ENCODE measurements at places on chromosomes 13 and 19.

DNA sequence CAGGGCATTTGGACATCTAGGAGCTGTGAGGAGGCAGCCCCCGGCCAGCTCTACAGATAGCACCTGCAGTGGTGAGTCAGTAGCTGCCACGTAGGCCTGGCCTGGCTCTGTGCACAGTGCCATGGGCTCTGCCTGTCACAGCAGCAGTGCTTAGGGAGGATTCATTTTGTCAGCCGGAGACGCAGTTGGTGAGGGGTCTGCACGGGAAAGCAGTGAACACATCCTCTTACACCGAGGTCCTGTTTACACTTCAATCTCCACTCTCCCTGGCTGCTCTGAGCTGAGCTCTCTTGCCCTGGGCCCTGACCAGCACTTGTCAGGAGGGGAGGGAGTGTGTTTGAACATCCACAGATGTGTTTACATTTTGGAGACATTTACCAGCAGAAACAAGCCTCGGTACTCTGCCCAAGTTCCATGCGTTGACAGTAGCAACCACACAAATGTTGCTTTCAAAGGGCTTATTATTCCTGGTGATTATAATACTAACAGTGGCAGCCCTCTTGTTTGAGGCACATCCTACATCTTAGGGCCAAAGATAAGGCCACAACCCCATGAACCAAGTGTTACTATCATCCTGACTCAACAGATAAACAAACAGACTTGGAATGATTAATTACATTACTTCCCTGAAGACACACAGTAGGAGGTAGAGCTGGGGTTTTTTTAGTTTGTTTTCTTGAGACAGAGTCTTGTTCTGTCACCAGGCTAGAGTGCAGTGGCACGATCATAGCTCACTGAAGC, 148.9 kb downstream of the USP12 start:
- no peak for DNase-seq

- DNase-seq = no peak
Measured at GRCh38 chr13:73602295-73602694, 531.9 kb downstream of the KLF12 start.

DNA sequence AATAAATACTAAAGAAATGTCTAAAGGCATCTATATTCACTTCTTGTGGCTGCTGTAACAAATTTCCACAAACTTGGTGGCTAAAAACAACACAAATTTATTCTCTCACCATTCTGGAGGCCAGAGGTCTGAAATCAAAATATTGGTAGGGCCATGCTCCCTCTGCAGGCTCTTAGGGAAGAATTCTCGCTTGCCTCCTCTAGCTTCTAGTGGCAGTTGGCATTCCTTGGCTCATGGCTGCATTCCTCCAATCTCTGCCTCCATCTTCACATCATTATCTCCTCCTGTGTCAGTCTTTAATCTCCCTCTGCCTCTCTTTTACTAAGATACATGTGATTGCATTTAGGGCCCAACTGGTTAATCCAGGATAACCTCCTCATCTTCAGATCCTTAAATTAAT, 54.1 kb upstream of the RFXAP start:
- DNase-seq = no peak

DNA sequence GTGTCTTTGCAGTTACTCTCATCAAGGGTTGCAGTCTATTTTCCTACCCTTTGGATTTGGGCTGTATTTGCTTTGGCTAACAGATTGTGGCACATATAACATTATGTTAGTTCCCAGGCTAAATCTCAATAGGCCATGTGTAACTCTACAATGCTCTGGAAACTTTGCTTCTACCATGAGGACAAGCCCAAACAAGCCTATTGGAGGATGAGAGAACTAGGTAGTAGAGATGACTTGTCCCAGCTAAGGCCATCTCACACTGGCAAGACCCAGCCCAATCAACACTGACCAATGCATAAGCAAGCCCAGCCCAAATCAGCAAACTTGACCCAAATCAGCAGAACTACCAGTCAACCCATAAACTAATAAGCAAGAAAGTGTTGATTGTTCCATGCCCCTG, 311.8 kb downstream of the NDFIP2 start:
- no peak for DNase-seq

GRCh38 chr19:7980168-7980567, 25.3 kb downstream of the ELAVL1 start:
- DNase-seq = no peak

GRCh38 chr13:98416408-98416807, 160.5 kb downstream of the STK24 start:
- no peak for DNase-seq

GRCh38 chr13:51645154-51645650, 60.9 kb downstream of the WDFY2 start:
- no peak for DNase-seq

GRCh38 chr13:110540871-110541525, 20.5 kb downstream of the RAB20 start:
- DNase-seq = no peak

DNA sequence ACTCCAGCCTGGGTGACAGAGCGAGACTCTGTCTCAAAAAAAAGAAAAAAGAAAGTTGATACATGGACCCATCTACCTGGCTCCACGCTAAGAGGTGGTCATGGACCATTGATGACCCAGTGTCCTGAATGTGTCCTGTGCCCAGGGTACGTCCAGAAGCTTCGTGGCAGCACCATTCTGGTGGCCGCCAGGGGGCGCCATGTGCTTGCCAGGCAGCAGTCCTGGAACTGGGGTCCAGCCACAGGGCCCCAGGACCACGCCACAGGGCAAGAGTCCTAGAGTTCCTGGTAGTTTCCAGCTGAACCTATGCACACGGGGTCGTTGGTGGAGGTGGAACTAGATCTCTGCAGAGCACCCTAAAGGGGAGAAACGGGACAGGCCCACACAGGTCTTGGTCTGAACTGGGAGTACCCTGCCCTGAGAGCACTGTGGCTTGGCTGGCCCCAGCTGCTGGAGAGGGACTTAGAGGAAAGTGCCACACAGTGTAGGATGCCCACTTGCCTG, 19.9 kb upstream of the FBXO27 start:
- peak; percentile 61 for DNase-seq

- peak; percentile 68 for DNase-seq
Measured at GRCh38 chr19:38514812-38515633, 81.5 kb downstream of the RYR1 start.

DNA sequence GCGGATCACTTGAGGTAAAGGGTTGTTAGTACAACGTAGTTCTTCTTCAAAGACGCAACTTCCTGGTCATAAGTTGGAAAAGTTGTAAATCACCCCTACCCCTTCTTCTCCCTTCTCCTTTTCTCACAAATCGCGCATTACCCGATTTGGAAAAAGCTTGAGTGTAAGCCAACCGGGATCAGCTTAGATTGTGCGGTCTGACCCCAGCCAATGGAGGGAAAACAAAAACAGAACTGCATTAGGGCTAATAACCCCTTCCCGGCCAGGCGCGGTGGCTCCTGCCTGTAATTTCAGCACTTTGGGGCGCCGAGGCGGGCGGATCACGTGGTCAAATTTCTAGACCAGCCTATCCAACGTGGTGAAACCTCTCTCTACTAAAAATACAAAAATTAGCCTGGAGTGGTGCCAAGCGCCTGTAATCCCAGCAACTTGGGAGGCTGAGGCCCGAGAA, 806 bp downstream of the ZNF90 start:
- DNase-seq = no peak

GRCh38 chr19:4449022-4449638, 8.5 kb downstream of the UBXN6 start:
- no peak for DNase-seq

DNA sequence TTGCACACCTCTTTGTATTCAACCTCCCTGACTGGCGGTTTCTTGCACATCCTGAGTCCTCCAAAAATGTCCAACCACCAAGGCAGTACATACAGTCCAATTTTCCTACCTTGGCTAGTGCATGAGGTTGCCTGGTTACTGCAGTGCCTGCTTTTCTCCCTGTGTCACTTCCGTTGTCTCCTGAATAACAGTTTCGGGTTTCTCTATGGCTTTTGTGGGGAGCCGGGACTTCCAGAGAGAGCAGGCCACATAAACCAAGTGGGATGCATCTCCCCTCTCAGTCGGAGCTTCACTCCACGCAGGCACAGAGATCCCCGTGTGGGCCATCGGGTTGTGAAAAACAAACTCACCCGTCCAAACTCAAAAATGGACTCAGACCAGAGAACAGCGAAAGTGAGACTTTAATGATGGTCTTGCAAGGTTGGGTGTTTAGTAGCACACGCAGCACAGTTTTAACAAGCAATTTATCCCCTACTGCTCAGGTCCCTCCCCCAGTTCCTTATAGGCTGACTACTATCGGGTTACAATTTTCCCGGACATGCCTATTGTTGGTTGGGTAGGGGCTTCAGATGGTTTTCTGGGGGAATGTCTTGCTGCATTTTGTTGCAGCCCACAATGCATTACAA, 173.1 kb downstream of the POU4F1 start:
- DNase-seq = no peak

GRCh38 chr19:3774621-3775373, 2.8 kb upstream of the RAX2 start:
- DNase-seq = no peak

- DNase-seq = no peak
Measured at GRCh38 chr13:33367926-33368325, 82.4 kb upstream of the STARD13 start.

- no peak for DNase-seq
Measured at GRCh38 chr13:104650431-104650830, 1584.2 kb upstream of the SLC10A2 start.

DNA sequence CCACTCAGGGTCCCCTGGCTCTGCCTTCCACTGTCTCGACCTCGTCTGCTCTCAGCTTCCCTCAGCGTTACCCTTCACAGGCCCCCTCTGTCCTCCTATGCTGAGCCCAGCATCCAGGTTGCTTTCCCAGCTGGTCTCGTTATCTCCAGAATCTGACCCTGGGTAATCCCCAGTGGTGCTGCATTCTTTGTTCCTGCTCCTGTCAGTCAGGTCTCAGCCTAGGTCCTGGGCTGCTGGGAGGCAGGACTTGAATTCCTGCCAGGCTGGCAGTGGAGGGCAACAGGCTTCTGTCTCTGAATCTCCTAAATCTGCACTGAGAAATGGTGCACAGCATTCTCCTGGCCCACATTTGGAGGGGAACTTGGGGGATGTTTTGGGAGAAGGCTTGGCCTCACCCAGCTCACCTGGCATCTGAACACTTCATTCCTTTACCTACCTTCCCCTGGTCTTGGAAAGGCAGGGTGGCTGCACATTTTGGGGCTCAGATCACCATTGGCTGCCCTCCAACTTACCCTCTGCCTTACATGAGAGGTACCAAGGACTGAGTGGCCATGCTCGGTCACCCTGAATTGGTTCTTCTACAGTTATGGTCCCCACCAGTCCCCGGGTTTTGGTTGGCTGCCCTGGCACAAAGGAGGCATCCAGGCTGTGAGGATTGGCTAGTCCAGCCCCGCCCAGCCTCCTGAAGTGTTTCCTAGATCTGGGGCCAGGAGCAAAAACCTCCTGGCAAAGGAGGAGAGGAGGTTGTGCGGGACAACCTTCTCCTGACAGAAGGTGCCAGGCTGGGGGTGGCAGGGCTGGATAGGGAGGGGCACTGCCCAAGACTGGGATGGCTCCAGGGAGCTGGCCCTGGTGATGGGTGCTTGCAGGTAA, at the start of gene CYP4F8:
Gene CYP4F8 (plus strand): TSS at position 712 of the 873 bp plus-strand sequence. CDS start 399 bp downstream, outside the sequence.
- DNase-seq = no peak

DNA sequence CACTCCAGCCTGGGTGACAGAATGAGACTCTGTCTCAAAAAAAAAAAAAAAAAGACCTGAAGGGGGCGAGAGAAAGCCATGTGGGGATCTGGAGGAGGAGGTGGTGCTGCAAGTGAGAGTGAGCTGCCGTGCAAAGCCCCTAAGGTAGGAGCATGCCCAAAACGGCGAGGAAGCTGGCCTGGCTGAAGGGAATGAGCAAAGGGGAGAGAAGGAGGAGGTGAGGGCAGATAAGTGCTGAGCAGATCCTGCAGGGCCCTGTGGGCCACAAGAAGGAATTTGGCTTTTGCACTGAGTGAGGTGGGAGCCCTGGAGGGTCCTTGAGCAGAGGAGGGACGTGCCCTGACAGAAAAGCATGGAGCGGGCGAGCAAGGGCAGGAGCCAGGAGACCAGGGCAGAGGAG, 19.4 kb upstream of the ADGRE5 start:
- no peak for DNase-seq

DNA sequence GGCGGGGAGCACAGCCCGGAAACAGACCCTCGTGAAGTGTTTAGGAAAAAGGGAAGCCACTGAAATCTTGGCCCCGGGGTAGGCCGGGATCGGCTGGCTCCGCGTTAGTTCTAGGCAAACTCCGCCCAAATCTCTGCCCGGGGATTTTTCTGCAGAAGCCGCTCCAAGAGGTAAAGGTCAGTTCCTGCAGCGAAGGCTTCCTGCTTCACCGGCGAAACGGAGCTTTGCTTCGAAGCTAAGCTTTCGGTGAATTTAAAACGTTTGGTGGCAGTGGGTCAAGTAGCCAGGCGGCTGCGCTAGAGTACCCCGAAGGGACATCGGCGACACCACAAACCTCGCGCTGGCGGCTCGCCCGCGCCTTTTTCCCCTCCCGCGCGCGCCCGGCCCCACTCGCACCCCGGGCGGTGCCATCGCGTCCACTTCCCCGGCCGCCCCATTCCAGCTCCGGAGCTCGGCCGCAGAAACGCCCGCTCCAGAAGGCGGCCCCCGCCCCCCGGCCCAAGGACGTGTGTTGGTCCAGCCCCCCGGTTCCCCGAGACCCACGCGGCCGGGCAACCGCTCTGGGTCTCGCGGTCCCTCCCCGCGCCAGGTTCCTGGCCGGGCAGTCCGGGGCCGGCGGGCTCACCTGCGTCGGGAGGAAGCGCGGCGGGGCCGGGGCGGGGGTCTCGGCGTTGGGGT, 441 bp downstream of the GJB2 start:
- DNase-seq = no peak

DNA sequence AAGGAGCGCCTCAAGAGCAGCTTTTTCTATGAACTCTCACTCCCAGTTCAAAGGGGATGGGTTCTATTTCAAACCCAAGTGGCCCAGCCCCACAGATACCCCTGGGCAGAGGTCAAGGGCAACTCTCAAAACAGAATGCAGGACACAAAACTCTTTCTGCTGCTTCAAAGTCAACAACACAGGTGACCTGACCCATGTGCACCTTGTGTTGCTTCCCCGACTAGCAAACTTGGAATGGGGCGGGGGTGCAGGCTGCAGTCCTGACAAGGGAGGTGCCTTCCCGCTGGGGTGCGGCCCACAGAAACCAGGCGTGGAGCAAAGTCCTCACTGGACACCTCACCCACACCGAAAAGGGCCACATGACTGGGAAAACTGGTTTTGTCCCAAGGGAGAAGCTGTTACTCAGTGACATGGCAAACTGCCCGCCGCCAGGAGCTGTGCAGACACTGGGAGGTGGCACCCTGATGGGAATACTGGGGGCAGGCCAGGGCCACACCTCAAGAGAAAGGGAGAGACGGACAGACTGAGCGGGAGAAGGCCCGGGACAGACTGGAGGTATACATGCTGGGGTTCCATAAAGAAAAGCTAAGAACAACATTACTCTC, 17.4 kb downstream of the ZC3H4 start:
- DNase-seq = no peak

- no peak for DNase-seq
Measured at GRCh38 chr19:2491130-2491801, 15.3 kb downstream of the GADD45B start.
